ENCODE measurements at places on chromosomes 7 and 10. TPM values are rescaled to one million over a fixed set of nuclear protein-coding genes. Genes with fewer than 3 reads are reported as not detected.

- H3K27ac ChIP-seq: no peak overlapping the region
- peaks cover 10% of the 10 kb centered on the region for H3K4me1 ChIP-seq
- no peak for DNase-seq
- peak overlapping the region; percentile 34 for H3K4me3 ChIP-seq
- H3K27me3 ChIP-seq: peaks cover 10% of the 10 kb centered on the region
These were observed 1.5 kb downstream of the FAM13C start for GRCh38 chr10:59360605-59361405.

DNA sequence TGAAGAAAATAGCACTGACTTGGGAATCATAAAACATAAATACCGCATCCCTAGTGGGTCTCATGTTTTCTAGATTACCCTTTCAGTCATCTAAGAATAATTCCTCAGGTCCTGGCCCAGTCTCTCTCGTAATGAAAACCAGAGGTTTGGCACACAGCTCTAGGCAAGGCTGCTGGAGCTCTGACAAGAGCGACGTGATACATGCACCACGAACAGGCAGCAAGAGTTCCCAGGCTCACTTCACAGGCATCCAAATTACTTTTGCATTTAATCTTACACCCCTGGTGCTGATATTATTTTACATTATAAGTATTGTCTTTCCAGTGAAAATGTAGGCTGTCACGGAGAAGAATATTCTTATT is 105.2 kb downstream of the THSD7A start:
- H3K36me3 ChIP-seq: no peaks in the 10 kb centered on the region
- H3K4me1 ChIP-seq: peaks cover 3% of the 10 kb centered on the region
- no peak overlapping the region for H3K27ac ChIP-seq
- DNase-seq: no peak
- no peak overlapping the region for H3K4me3 ChIP-seq
- H3K27me3 ChIP-seq: no peaks in the 10 kb centered on the region

DNA sequence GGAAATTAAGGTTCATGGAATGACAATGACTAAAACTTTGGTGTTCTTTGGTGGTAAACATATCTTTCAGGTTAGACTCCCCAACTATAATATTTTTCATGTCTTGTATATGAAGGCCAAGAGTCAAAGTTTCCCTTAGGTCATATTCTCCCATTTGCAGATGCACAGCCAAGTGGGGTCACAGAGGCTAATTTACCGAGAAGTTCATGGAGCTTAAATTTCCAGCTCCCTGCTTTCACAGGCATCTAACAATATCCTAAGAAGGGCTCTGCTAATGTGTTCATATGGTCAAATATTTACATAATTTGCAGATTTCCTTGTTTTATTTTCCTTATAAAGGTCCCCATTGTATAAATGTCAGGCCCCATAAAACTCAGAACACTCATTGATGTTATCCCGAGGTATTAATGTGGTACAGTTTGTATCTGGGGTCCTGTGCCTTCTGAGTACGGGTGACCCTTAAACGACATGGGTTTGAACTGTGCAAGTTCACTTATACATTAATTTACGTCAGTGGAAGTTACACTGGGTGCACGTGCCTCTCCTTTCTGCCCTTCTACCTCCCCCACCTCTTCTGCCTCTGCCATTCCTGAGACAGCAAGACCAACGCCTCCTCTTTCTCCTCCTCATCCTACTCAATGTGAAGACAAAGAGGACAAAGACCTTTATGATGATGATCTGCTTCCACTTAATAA is 185.9 kb upstream of the HPS1 start:
- H3K27me3 ChIP-seq: no peaks in the 10 kb centered on the region
- H3K36me3 ChIP-seq: no peaks in the 10 kb centered on the region
- no peak overlapping the region for H3K27ac ChIP-seq

DNA sequence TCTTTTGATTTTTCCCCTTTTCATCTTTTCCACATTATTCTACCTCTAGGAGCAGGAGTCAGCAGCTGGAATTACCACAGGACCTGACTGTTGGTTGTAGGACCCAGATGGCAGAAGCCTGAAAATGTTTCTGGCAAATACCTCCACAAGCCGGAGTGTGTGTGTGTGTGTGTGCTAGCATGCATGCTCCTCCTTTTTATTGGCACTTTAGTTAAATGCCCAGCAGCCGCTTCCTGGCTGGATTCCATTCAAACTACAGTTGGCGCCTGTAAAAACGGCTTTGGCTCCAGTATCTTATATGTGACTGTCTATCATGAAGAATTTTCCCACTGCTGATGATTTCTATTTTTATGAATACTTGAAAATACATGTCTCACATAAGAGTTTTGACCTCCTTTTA is 319.7 kb upstream of the SP4 start:
- H3K4me3 ChIP-seq: no peak overlapping the region
- H3K4me1 ChIP-seq: no peaks in the 10 kb centered on the region
- peak overlapping the region; percentile 39 for H3K27ac ChIP-seq

The VAX1 gene
- not detected for total RNA-seq

The LARP4B gene
- 110 TPM for total RNA-seq

The GBX1 gene
- 2.1 TPM for total RNA-seq

DNA sequence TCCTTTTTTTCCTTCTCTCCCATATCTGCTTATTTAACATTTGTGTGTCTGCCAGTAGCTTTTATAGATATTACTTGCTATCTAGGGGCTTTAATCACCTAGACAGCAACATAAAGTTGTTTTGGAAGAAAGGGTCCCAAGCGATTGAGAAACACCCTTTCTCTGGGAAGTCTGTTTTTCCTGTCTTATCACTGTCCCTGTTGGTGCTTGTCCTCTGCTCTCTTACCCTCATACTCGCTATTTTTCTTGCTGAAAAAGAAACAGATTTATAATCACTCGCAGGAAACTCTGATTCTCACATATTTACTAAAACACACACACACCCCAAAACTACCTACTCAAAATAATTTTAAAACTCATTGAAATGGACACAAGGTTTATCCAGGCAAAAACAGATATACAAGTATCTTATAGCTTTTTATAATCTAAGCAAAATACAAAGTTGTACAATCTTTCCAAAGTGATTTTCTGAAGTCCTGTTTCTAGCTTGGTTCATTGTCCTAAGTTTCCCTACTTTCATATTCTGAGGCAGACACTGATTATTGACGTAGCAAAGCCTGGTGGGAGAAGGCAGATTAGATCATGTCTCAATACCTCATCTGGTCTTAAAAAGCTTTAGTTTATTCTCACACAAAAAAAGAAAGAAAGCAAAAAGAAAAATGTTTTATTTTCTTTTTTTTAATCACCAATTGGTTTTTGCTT is 157.3 kb downstream of the CACNA2D1 start:
- H3K27ac ChIP-seq: no peak overlapping the region
- no peak for DNase-seq
- no peaks in the 10 kb centered on the region for H3K36me3 ChIP-seq
- H3K27me3 ChIP-seq: no peaks in the 10 kb centered on the region

The ENTPD1 gene
- total RNA-seq: not detected

The TLL2 gene
- 0.60 TPM for total RNA-seq

DNA sequence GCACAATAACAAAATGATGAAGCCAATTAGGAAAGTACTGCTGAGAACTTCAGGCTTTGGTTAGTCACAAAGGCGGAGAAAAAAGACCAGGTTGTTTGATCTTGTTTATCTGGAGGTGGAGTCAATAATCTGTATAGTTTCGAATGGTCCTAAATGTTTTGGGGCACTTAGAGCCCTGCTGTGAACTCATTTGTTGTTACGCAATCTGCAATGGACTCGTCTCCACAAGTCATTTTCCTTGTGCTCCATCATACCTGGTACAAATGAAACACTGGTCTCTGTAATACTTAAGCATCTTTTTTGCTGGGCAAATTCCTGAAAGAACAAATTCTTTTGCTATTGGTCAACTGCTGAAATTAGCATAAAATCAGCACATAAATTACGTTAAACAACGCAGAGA is 430.5 kb downstream of the GATA3 start:
- H3K4me1 ChIP-seq: no peaks in the 10 kb centered on the region
- H3K27ac ChIP-seq: no peak overlapping the region
- no peak for DNase-seq
- peaks cover 25% of the 10 kb centered on the region for H3K27me3 ChIP-seq
- H3K36me3 ChIP-seq: no peaks in the 10 kb centered on the region

GRCh38 chr7:47423196-47423595 is 158.7 kb downstream of the TNS3 start:
- H3K36me3 ChIP-seq: peaks cover 56% of the 10 kb centered on the region
- no peaks in the 10 kb centered on the region for H3K4me1 ChIP-seq
- no peak overlapping the region for H3K27ac ChIP-seq
- H3K27me3 ChIP-seq: no peaks in the 10 kb centered on the region
- no peak overlapping the region for H3K4me3 ChIP-seq
- no peak for DNase-seq

The ANXA8 gene
- total RNA-seq: not detected

The HOGA1 gene
- 11.9 TPM for total RNA-seq

- peaks cover 2% of the 10 kb centered on the region for H3K4me1 ChIP-seq
- peaks cover 9% of the 10 kb centered on the region for H3K27me3 ChIP-seq
- H3K36me3 ChIP-seq: no peaks in the 10 kb centered on the region
- H3K27ac ChIP-seq: no peak overlapping the region
- H3K4me3 ChIP-seq: peak overlapping the region; percentile 58
These were observed 1.7 kb upstream of the SH2B2 start for GRCh38 chr7:102284891-102285539.

The LMBR1 gene
- 89.1 TPM for total RNA-seq

GRCh38 chr10:103433858-103434257 is 18.3 kb downstream of the CALHM2 start:
- H3K4me1 ChIP-seq: peaks cover 5% of the 10 kb centered on the region
- H3K4me3 ChIP-seq: no peak overlapping the region
- H3K27me3 ChIP-seq: no peaks in the 10 kb centered on the region
- no peak for DNase-seq
- H3K27ac ChIP-seq: no peak overlapping the region

The NUTM2E gene
- total RNA-seq: 0.40 TPM

DNA sequence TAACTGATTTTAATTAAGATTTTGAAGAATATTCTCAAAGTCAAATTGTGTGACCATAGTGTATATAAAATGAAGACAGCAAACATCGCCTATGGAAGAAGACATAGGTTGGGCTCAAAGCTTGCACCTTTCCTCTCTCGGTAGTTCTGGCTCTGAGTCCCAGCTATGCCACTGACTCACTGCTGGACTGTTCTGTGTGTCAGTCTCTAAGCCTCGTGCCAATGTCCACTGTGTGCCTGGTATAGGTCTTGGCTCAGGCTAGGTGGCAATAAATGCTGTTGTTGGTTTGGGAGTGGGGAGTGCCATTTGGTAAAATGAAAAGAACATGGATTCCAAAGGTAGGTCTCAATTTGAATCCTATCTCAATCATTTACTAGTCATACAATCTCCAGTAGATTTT is 137.5 kb upstream of the RHEB start:
- no peaks in the 10 kb centered on the region for H3K27me3 ChIP-seq
- no peak overlapping the region for H3K4me3 ChIP-seq
- no peaks in the 10 kb centered on the region for H3K36me3 ChIP-seq

The ELFN1 gene
- total RNA-seq: 12.3 TPM

DNA sequence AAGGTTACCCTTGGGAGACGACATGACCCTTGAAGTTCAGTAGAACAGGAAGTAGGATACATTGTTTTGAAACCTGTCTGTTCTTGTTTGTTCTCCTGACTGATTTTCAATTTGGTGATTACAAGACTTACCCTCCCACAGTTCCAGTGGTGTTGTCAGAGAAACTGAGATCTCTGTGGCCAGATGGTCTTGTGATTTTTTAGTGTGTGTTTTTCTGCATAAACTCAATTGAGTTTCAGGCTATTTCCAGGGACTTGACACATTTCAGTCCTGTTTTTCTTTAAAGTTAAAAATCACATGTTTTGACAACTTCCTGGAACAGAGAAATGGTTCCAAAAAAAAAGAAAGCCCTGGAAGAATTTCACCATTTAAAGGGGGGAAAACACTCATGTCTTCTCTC is 22.3 kb downstream of the PIK3CG start:
- H3K4me1 ChIP-seq: peaks cover 6% of the 10 kb centered on the region
- no peak overlapping the region for H3K27ac ChIP-seq
- DNase-seq: no peak
- no peaks in the 10 kb centered on the region for H3K36me3 ChIP-seq
- H3K27me3 ChIP-seq: no peaks in the 10 kb centered on the region
- H3K4me3 ChIP-seq: no peak overlapping the region

- no peak overlapping the region for H3K4me3 ChIP-seq
- H3K4me1 ChIP-seq: peaks cover 10% of the 10 kb centered on the region
These were observed 3.9 kb upstream of the FAM13C start for GRCh38 chr10:59366290-59366689.

The VGF gene
- 1.8 TPM for total RNA-seq

GRCh38 chr7:28411876-28412662 is at the start of gene CREB5:
Gene CREB5 (plus strand): TSS chr7:28412518. CDS start chr7:28412915, 397 bp downstream.
- no peaks in the 10 kb centered on the region for H3K36me3 ChIP-seq
- H3K4me1 ChIP-seq: peaks cover 13% of the 10 kb centered on the region
- H3K27me3 ChIP-seq: peaks cover 84% of the 10 kb centered on the region
- H3K27ac ChIP-seq: no peak within 1 kb of the TSS

GRCh38 chr10:76970711-76971519 is 666.7 kb downstream of the KCNMA1 start:
- no peaks in the 10 kb centered on the region for H3K36me3 ChIP-seq
- peaks cover 6% of the 10 kb centered on the region for H3K27me3 ChIP-seq
- no peaks in the 10 kb centered on the region for H3K4me1 ChIP-seq
- H3K27ac ChIP-seq: no peak overlapping the region
- no peak for DNase-seq

- no peak overlapping the region for H3K27ac ChIP-seq
- H3K36me3 ChIP-seq: peaks cover 17% of the 10 kb centered on the region
- no peaks in the 10 kb centered on the region for H3K27me3 ChIP-seq
- no peaks in the 10 kb centered on the region for H3K4me1 ChIP-seq
- H3K4me3 ChIP-seq: no peak overlapping the region
- DNase-seq: no peak
These were observed 44.9 kb upstream of the UBN2 start for GRCh38 chr7:139186146-139186545.

The HABP2 gene
- total RNA-seq: 112 TPM
